ENCODE measurements at places on chromosomes 16 and 17.

DNA sequence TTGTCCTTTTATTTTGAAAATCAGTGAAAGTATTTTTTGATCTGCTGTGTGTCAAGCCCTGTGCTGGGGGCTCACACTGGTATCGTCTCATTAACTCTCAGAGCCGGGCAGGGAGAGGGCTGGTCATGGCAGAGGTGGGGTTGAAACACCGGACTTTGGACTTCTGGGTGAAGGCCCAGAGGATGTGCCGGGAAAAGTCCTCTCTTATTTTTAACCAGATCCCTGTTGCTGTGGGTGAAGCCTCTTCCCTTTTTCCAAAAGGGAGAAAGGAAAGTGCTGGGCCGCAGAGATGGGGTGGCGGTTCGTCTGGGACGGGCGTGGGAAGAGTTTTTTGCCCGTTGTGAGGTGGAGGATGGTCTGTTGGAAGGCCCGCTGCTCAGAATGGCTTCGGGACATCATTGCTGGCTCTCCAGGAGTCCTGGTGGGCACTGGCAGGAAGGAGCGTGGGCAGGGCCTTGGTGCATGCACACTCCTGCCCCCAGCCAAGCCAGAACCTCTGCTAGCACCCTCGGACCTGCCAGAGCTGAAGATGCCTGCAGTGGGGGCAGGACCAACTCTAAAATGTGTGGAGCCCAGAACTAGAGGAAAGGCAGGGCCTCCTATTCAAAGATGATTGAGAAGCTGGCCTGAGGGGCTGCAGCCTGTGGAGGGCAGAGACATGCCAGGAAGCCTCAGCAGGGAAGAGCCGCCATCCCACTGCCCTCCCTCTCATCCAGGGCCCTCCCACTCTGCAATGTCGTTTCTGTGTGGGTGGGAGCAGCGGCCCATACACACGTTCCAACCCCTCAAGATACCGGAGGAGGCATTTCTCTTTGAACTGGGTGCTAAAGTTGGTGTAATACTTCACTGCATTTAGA lies 213.2 kb downstream of the CCDC182 start:
- no peak for DNase-seq

DNA sequence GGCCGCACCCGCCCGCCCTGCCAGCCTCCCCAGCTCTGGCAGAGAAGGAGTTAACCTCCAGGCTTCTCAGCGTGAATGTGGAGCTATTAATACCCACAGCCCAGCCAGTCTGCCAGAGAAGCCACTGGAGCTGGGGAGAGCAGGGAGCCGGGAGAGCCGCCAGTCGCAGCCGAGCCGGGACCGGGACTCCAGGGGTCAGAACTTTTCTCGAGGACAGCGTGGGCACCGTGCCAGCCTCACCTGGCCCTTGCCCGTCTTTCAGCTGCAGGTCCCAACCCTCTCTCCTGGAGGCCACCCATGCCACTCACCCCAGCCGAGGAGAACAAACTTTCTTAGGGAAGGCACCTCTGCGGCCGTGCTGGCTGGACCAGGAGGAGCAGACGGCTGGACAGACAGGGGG lies 33.8 kb upstream of the SBK1 start:
- DNase-seq, result peak; percentile 12

DNA sequence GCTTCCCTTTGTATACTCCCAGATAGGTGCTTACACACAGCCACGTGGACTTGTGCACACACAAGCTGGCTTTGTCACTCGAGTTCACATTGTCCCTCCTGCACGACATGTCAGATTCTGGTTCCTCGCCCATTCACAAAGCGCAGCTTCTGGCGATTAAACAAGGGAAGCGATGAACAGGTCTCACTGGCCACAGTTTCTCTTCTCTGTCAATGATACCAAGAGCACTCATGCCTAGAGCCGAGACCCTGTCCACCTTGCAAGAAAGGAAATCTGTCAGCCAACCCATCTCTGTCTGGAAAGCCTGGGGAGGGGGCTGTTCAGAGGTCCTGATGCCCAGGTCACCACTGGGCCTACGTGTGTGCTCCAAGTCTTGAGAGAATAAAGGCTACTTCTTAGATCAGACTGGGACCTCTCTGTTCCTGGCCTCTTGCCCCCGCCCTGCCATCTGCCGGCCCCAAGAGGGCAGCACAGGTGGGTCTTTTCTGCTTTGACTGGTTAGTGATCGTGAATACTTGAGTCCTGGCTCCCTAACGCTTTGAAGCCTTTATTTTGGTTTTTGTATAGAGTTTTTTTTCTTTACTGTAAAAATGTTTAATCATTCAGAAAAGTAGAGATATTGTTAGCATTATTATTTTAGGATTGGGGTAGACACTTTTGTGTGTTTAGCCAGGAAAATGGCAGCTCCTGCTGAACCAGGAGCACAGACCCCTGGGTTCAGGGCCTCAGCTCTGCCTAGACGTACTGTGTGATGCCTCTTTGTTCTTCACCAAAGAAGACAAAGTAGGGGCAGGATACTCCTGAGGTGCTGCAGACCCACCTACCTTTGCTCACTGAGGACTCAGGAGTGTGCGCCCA lies 104.7 kb downstream of the MRM1 start:
- peak; percentile 11 for DNase-seq

DNA sequence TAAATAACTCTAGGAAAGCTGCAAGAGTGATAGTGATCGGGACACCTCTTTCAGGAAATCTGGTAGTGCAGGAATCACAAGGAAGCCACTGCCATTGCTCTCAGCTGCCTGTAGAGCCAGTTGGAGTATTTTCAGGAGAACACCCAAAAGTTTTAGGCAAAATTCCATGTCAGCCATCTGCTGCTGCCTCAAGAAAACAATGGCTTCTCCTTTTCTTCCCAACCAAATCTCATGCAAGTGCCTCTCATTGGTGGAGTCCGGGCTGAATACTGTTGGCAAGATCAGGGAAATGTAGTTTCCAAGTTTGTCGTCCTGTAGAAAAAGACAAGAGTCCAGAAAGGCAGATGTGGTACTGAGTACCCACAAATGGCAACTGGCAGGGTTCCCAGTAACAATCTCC lies 54.9 kb upstream of the TANC2 start:
- DNase-seq, result no peak

DNA sequence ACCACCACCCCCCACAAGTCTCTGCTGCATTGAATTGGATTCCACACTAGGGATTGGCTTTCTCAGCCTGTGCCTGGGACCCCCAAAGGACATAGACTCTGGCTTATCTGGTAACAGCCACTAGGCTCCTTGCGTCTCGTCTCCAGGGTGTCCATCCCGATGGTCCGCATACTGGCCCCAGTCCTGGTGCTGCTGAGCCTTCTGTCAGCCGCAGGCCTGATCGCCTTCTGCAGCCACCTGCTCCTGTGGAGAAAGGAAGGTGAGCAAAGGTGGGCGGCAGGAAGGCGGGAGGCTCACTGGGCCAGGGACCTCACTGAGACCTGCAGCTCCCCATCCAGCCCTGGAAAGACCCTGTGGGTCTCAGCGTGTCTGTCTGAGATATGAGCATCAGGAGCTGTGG lies 8.1 kb downstream of the CD300LG start:
- DNase-seq, result no peak

- no peak for DNase-seq
Observed at GRCh38 chr17:41415411-41415810, 9.0 kb downstream of the KRT37 start.

DNA sequence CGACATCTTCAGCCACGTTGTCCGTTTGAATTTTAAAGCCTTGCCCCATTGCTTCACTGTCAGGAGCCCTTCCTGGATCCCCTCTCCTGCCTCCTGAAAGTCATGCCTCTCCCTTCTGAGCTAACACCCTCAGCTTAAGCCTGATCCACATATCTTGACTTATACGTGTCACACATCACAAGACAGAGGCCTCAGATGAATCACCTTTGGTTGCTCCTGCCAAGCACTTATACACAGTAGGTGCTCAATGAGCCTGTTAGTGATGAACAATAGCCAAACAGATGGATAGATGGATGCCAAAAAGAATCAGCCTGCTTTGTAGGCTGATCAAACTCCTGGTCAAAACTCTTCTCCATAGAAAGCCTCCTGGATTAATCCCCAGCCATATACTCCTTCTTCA lies 31.8 kb downstream of the PITPNM3 start:
- DNase-seq, result no peak

DNA sequence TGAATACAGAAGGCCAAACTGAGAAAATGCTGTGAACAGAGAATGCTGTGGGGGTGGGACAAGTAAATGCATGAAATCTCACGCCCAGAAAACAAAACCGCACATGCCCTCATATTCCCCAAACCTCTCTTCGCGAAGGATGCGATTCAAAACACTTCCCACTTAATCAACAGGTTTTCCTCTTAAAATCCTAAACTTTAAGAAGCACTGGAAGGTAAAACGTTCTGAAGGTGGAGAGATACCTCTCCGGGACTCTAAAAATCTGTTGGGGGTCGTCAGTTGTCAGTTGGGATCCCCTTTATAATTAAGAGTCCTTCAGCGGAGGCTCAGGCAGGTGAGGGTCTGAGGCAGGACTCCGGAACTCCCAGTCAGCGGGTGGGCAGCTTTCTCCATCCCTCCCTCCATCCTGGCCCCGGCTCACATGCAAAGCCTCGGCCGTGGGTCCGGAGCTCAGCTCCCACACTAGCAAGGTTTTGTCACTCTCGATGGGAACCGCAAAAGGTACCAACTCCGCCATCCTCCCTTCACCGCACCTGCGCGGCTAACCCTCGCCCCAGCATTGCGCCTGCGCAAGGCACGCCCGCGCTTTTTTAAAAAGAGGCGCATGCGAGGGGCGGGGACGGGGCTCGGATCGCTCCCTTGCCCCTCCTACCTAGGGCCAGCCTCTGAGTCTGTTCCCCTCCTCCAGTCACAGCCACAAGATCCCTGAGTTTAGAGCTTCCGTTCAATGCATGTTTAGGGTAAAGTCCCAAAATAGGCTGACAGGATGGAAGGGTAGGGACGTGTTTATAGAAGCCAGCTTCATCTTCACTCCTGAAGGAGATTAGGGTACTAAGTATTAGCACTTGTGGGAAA lies at the start of gene RDM1:
TSS of gene RDM1 (minus strand) at position 563 of the 855 bp plus-strand sequence. CDS start at position 517, 46 bp downstream.
- DNase-seq, result peak; percentile 53

- no peak for DNase-seq
Observed at GRCh38 chr16:59013930-59014329, 279.8 kb upstream of the GOT2 start.

GRCh38 chr16:54936979-54937670 lies 6.5 kb downstream of the IRX5 start:
- no peak for DNase-seq

- DNase-seq, result no peak
Observed at GRCh38 chr17:5362162-5362811, 57.2 kb downstream of the NUP88 start.

DNA sequence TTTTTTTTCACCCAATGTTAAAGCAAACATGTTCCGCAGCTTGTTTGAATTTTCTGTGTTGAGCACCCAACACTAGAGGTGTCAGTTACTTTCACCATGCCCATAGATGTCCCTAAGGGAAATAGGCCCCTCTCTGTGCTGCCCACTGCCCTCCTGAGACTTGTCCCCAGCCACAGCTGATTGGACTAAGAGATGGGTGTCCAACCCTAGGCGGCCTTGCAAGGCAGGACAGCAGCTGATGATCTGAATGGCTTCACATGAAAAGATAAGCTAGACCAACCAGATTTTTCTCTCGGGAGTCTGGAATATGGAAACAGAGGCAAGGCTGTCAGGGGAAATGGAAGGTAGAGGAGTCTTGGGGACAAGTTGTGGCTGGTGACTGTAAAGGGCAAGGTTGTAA lies 6.1 kb upstream of the CALB2 start:
- DNase-seq, result no peak

DNA sequence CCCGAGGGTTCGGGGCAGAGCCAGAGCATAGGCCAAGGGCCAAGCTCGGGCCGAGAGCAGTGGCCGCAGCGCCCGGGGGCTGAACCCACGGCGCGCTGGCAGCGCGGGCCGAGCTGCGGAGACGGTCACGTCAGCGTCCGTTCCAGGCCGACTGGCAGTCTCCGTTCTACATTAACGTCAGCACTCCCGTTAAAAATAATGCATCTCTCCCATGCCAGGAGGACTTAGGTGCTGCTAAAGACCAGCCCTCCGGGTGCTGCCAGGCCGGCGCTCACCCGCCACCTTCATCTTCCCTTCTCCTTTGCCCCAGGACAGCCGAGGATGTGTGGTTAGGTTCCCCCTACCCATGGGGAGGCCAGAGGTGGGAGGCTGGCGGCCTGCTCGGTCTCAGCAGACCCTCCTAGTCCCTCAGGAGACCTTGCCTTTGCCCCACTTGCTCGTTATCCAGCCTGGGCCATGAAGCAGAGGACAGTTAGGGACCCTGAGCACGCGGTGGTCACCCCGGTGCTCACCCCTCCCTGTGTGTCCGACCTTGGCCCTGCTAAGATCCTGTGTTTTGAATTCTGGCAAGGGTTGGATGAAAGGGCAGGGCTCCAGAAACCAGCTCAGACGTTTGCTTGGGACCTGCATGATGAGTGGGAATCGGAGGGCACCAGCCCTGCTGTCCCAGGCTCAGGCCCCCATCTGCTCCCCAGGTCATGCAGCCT lies 572 bp downstream of the MPG start:
- no peak for DNase-seq

DNA sequence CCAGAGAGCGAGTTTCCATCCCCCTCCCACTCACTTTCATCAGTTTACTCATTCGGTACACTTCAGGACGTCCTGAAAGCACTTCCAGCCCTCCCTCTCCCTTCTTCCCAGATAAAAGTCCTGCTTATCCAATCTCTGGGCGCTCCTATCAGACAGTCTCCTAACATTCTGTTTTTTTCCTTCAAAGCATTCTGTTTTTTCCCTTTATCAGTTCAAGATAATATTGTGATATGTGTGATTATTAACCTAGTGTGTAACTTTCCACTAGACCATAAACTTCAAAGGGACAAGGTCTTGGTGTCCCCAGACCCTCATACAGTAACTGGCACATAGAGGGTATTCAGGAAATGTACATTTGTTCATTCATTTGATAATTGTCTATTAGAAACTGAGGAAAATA lies 24.4 kb upstream of the C16orf87 start:
- no peak for DNase-seq

- no peak for DNase-seq
Observed at GRCh38 chr16:69532641-69533455, 32.9 kb upstream of the NFAT5 start.

DNA sequence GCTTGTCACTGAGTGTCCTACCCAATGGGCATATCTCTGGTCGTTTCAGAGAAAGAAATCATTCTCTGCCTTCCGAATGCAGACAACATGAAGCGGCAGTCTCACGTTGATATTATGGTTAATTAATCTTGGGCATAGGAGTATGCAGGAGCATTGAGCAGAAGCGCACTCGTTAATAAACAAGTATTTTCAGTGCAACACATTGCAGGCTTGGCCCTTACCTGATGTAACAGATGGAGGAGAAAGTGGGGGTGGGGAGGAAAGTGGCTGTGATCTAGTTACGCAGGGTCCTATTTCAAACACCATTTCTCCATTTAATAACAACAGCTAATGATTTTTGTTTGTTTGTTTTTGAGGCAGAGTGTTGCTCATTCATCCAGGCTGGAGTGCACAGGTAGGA lies 414.0 kb upstream of the RBFOX1 start:
- DNase-seq, result no peak

GRCh38 chr17:51595826-51596398 lies 335.6 kb downstream of the UTP18 start:
- no peak for DNase-seq
